Stimulated activated CD8-positive, alpha-beta memory T cell treated with anti-CD3 and anti-CD28 coated beads, Interleukin-7, amount 100 ng/mL, for 48 hours (primary cell): ENCODE measurements at places on chromosomes 2 and 18.

DNA sequence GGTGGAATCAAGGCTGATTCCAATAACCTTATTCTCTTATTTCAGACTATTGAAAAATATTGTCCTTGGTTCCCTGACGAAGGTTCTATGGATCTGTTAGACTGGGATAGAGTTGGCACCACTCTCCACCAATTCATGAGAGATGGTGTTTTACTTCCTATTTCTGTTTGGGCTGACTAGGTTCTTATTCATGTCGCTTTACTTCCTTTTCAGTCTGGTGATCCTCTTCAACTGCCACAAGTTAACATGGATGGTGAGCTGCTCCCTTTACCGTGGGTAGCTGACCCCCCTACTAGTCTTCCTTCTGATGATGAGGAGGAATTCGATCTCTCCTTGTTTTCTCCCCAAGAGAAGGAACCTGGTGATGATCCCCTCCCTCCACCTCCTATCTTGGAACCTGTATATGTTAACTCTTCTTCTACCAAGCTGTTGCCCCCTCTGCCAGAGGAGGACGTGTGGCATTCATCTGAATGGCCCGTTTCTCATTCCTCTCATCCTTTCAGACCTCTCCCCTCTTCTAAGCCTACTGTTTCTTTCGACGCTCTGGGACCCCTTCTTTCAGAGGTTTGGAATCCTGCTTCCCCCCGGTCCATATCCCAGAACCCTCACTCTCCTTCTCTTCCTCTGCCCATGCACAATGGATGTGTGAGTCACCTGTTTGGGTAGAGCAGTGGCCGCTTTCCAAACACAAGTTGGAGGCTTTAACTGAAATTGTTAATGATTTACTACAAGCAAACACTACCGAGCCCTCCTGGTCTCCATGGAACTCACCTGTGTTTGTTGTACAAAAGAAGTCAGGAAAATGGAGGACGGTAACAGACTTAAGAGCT lies 13.5 kb upstream of the CNOT11 start:
- no peak for DNase-seq

DNA sequence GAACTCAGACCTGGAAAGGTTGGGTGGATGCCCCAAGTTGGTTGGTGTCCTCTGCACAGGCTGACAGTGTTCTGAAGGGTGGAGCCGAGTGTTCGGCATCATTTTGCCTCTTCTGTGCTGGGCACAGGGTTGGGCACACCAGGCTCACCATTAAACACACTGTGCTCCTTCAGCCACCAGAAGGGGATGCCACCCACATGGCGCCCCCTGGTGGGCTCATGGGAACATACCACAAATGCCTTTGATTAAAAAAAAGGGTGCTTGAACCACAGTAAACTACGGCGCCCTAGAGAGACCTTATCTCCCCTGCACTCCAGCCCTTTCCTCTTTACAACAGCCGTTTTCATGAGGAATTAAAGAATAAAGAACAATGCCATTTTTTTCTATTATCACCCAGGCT lies 89.4 kb downstream of the CELF4 start:
- no peak for DNase-seq

DNA sequence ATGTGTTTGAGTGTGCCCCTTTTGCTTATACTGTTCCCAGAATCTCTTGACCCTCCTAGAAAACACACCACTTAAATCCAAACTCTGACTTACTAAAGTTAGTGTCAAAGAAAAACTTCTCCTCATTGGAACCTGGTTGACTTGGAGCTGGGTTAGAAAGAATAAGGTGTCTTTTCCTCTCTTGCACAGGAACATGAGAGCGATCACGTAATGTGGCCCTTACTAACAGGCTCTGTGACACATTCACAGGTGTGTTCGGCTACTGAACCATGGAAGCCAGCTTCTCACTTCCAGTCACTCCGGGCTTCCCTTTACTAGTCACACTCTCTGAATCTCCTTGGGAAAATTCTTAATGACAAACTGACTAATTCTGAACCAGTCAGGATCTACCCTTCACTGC lies 5.4 kb upstream of the POU3F3 start:
- DNase-seq, result no peak

- DNase-seq, result no peak
Observed at GRCh38 chr2:27071990-27072830, 756 bp upstream of the OST4 start.
